ENCODE measurements at places on chromosomes 6 and 20. TPM values are rescaled to one million over a fixed set of nuclear protein-coding genes. Genes with fewer than 3 reads are reported as not detected.

- no peak for DNase-seq
Measured at GRCh38 chr6:40500227-40500626, 86.9 kb downstream of the LRFN2 start.

GRCh38 chr6:81749707-81750106 is 2.8 kb downstream of the TENT5A start:
- no peak for DNase-seq

Gene E2F1
- 5.9 TPM for total RNA-seq

Gene CASS4
- total RNA-seq, result 0.46 TPM

GRCh38 chr6:53250176-53251032 is 98.3 kb downstream of the ELOVL5 start:
- no peak for DNase-seq

DNA sequence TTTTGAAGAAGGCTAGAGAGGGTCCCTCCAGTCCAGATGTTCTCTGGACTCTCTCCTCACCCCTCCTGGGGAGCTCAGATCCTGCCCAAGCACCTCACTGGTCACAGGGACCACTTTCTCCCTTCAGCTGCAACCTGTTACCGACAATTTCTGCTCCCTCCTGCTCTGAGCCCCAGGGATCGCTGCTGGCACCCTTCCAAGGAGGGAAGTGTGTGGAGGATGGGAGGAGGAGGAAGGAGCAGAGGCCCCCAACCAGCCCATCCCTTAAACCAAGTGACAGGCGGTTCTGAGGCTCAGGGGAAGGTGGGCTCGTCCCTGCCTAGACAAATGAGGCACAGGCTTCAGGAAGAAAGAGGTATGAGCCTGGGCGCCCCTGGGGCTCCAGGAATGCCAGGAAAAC is 13.9 kb downstream of the PMEPA1 start:
- no peak for DNase-seq

GRCh38 chr6:81813305-81813704 is 60.8 kb upstream of the TENT5A start:
- DNase-seq, result no peak

DNA sequence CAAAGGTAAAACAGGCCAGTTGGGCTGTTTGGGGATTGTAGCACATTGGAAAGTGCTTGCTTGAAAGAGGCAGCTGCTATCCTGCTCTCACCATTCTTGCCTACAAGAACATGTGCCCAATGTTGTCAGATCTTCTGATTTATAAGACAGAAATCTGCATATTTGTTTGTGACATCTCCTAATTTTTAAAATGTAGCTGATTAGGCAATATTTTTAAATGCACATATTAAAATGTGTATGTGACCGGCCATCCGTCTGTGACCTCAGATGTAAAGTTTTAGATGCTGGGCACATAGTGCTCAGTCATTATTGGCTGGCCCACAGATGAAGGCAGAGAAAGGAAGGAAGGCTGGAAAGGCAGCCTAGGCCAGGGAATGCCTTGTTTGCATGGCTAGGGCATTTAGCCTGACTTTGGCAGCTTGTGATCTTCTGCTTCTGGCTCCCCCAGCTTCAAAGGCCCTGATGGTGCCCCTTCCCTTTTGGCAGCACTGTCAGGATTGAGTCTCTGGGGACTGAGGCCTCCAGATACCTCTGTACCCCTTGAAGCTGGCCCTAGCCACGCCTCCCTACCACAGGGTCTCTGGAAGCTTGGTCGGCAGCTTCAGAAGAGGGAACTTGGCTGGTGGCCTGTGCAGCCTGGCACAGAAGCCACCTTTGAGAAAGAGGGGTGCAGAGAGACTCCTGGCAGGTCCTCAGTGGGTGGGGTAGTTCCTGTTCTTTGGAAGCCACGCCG is 6.4 kb downstream of the SNPH start:
- no peak for DNase-seq

DNA sequence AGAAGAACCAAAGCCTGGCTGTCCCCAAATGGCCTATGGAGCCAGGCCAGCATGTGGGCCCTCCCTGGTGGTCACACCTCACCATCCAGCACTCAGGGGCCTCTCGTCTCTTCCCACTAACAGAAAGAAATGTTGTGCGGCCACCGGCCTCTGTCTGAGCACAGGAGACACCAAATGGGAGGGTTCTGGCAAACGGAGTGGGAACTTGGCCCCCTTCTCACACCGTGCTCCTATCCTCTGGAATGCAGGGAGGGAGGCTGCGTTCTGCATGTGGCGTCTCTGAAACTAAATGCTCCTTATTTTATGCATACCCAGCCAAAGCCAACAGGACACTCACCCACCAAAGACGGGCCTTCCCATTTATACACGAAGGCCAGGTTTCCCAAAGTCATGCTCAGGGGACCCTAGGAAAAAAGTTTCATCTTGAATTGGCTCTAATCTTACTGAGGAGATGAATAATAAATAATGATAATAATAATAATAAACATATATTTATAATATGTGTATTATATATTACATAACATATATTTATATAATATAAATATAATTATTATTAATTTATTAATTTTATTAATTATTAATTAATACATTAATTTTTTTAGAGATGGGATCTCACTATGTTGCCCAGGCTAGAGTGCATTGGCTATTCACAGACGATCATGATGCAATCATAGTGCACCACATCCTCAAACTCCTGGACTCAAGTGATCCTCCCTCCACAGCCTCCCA is 102.4 kb downstream of the FOXF2 start:
- no peak for DNase-seq

Gene BHLHE23
- total RNA-seq, result not detected

DNA sequence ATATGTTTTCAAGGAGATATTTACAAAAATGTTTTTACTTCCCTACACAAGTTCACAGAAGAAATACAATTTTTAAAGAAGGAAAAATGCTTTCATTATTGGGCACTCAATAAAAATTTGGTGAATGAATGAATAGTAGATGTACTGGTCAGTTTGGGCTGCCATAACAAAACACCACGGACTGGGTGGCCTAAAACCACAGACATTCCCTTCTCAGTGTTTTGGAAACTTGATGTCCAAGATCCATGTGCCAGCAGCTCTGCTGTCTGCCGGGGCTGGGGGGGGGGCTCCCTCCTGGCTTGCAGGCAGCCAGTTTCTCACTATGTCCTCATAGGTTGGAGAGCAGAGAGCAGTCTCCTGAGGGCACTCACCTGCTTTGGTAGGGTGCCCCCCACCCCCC is 62.0 kb downstream of the FAM120B start:
- DNase-seq, result no peak

DNA sequence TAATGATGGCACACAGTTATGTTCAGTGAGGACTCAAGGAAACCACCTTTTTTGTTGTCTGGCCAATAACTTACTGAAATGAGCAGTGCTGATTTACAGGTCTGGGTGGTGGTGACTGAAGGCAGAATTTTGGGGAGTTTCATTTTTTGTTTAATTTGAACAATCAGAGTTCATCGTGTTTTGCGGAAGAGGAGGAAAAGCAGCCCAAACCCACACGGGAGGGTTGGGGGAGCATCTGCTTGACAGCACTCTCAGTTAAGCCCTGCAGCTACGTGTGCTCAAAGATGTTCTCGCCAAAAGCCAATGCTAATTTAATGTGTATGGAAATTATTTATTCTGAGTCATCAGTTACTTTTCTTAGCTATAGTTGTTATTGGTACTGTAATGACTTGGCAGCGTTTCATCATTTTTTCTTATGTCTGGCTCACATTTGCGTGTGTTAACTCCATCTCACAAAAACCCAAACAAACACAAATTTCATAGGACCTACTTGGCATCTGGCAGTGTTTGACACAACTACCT is 89.2 kb downstream of the UST start:
- DNase-seq, result no peak

Gene RIPPLY2
- total RNA-seq, result 0.22 TPM

GRCh38 chr6:89346433-89346832 is 6.1 kb downstream of the UBE2J1 start:
- no peak for DNase-seq
